ENCODE measurements at places on chromosomes 7 and 10.
A peak's percentile ranks its signal among the peaks of the same experiment; 100 is the strongest.

- DNase-seq = no peak
Observed at GRCh38 chr7:146700015-146700560, 583.5 kb downstream of the CNTNAP2 start.

- no peak for DNase-seq
Observed at GRCh38 chr7:12709726-12710502, 22.5 kb downstream of the ARL4A start.

DNA sequence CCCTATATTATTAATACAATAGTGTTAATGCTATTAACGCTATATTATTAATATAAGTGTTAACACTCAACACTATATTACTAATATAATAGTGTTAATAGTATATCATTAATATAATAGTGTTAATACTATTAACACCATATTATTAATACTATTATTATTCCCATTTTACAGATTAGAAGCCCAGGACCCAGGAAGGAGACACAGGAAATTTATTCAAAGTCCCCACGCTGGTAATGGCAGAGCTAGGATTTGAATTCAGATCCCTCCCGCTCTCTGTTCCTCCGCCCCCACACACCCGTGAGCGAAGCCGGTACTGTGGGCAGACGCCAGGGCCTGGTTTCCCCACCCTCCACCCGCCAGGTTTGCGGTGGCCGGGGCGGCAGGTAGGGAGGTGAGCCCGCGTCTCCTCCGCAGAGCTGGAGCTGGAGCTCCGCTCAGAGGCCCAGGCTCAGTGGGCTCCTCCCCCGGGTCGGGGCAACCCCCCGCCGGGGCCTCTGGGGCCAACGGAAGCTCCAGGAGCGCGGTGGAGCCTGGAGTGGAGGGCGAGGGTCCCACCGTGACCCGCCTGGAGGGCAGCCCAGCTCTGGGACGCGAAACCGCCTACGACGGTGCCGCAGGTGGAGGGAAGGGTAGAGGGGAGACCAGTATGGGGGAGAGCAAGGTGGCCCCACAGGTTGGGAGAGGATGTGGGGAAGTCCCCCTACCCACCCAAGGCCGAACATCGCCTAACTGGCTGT, at the start of gene TMEM225B:
TSS of gene TMEM225B (plus strand) at position 506 of the 740 bp plus-strand sequence. CDS start 6,122 bp downstream, outside the sequence.
- no peak for DNase-seq

DNA sequence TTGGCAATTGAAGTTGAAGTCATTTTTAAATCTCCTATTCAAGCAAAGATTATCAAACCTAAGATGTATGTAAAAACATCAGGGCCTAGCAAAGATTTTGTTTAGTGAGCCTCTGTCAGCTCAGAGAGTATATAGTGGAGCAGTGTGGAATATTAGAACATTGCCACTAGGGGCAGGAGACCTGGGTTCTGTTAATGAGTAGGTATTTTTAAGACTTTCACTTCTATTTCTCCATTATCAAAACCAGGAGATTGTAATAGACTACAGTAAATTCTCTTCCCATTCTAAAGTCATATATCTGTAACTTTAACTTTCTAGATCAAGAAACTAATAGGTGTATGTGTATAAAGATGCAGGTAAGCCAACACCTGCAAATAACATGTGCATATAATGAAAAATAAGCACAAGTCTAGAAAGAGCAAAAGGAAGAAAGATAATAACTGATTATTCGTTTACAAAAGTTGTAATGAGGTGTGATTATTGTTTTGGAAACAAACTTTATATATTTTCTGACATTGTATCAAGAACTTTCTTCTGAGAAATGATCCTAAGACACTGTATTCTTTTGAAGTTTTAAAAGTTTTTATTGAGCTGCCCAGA, 64.4 kb downstream of the KCND2 start:
- DNase-seq = no peak

DNA sequence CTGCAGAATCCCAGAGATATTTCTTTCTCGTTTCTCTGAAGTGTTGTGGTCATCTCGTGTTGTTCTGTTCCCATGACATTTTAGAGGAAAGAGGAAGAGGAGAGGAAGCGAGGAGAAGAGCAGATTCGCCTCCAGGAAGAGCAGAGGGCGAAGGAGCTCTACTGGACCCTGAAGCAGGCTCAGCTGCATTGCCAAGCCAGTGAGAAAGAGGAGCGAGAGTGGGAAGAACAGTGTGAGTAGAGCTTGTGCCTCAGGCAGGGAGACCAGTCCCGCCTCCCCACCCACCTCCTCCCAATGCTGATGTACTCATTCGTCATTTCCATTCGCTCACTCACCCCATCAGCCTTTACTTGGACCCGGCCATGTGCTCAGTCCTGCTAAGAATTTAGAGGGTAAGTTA, 50.8 kb downstream of the SH2D4B start:
- peak; percentile 7 for DNase-seq

DNA sequence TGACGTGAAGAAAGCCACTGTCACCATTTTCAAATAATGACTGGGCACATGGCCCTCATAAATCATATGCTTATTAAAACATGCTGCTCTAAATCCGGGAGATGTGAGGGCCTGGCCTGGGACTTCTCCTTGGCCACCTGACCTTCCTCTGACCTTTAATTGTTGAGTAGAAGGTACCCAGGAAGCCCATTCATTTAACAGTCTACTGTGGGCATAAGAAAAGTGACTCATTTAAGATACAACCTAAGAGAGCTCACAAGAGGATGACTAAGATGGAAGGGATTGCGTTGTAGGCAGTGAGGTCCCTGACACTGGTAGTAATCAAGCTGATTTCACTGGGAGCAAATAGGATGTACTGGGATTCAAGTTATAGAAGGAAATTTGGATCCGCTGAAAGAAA, 203.4 kb upstream of the GPR26 start:
- no peak for DNase-seq

GRCh38 chr10:100655326-100655759, 90.0 kb upstream of the PAX2 start:
- no peak for DNase-seq

- DNase-seq = no peak
Observed at GRCh38 chr7:115941703-115942268, 88.8 kb downstream of the TFEC start.

DNA sequence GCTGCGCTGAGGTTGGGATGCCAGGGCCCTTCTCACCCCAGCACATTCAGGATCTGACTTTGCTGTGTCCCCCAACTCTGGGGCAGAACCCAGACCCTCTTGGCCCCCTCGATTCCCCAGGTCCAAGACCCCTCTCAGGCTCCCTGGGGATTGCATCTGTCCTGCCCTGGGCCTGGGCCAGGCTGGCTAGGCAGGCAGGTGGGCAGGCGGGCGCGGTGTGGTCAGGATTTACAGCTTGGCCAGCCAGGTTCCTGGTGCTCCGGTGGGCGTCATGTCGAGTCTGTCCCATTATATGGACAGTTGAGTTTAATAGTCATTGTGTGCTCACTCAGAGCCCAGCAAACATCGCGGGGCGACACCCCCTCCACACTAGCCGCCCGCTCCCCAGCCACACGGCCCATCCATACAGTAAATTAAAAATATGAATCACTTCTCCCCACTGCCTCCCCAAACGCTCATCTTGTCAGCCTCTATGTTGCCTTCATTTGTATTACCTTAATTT, 23.5 kb downstream of the POLL start:
- no peak for DNase-seq

- no peak for DNase-seq
Observed at GRCh38 chr7:117975476-117975875, 102.2 kb upstream of the CTTNBP2 start.

DNA sequence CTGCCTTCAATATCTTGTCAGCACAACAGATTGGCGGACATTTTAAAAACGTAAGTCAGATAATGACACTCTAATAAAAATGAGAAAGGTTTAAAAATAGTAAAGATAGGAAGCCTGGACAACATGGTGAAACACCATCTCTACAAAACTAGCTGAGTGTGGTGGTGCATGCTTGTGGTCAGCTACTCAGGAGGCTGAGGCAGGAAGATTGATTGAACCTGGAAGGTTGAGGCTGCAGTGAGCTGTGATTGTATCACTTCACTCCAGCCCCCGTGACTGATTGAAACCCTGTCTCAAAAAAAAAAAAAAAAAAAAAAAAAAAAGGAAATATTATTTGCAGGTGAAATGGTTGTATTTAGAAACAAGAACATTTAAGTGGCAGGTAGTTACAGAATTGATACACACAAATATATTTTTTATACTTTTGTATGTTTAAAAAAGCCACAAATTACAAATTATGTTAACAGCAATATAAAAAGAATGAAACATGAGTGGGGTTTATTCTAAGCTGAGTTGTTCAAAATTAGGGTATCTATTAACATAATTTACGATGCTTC, 141.9 kb downstream of the ADK start:
- no peak for DNase-seq

DNA sequence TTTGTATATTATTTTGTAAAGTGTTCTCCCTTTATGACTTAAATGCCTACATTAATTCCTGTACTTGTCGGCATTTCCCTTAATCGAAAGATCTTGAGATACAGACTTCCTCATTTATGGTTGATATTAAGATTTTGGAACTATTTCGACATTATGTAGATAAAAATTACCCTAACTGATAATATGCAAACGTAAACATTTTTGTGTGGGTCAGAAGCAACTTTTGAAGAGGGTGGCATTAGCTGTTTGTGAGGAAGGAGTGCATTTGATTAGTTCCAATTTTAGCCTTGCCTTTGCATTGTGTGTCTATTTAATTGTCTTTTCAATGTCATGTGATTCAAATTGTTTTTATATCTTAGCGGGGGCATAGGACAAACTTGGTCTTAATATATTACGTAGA, 114.7 kb downstream of the BICC1 start:
- no peak for DNase-seq

DNA sequence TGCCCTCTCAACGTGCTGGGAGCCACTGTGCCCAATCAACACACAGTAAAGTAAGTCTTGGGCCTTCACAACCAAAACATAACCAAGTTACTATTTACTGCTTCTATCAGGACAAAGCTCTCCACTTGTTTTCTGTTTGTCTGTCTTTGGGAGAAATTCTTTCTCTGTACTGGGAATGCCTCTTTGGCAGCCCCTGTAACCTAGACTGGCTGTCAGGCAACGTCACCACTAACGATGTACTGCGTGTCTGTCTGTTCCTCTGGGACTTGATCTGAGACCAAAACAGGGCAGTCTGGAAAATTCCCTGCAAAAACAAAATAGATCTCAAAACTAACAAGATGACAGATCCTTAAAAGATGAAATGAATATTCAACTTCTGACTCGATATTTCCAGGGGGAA, 113.0 kb downstream of the SMURF1 start:
- peak; percentile 77 for DNase-seq

DNA sequence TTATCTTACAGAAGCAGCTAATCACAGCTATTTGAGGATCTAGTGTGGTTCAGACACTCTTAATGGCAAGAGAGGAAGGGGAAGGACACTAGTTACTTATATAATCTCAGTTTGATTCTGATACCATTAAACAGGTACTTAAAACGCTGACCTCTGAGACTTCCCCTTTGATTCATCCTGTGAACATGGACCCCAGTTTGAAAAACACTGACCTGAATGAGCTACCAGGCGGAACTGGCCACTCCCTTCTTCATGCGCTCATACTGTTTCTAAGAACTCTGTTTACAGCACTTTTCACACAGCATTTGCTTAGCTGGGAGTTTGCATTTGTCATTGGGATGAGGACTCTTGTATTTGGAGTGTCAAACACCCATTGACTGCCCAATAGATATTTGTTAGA, 45.7 kb downstream of the BEND7 start:
- no peak for DNase-seq

DNA sequence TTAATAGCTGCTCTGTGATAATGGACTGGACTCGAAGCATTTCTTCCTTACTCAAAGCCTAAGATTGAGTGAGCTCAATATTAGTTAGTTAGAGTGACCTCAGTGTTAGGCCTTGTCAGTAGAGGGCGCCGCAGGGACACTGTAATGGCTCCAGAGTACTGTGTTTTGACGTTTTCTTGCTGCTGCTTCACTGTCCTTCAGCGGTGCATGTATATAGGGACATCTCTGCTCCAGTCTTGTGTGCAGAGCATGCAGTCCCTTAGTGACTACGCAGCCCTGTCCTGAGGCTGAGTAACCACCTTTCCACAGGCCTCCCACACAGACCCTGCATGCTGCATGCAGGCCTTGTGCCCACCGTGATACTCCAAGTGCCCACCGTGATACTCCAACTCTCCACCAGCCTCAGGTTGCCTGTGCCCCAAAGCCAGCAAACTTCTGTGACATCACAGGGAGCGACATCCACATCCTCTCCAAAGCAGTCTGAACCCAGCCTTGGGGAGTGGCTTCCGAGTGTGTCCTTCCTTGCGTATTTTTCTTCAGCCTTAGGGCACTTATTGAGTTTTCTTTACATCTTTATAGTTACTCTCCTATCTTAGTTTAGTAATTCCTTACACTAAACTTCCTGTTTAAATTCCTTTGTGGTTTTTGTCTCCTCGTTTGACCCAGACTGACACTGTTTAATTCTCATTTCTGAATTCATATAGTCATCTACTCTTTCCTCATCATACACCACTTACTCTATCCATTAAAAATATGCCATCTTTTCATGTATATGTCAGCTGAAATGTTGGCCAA, 118.2 kb downstream of the JAZF1 start:
- peak; percentile 71 for DNase-seq

GRCh38 chr7:2621061-2621828, 10.5 kb upstream of the TTYH3 start:
- no peak for DNase-seq

- no peak for DNase-seq
Observed at GRCh38 chr7:159057647-159058046, 87.0 kb downstream of the VIPR2 start.

- no peak for DNase-seq
Observed at GRCh38 chr7:25583621-25584020, 355.3 kb upstream of the NPVF start.

DNA sequence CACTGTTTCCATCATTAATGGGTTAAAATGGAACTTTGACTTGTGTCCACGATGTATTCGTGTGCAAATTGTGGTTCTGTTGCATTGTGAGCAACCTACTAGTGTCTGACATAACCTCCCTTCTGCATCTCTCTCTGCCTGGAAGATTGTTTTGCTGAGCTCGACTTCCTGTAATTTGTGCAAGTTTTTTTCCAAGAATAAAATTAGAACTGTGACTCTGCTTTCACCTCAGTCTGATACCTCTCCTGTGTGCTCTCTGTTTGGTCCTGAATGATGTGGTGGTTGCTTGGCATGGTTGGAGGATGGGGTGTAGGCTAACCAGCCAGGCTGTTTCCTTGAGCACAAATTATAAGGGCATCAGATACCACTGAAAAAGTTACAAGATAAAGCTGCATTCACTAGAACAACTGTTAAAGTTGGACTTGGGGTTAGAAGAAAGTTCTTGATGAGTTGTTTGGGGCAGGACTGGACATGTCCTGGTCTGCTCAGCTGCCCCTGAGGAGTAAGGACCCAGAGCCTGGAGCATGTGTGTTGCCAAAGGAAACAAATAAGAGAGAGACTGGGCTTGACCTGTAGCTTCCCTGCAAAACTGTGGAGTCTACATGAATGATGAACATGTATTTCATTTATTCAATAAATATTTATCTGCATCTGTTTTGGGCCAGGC, 1.9 kb upstream of the VOPP1 start:
- no peak for DNase-seq

GRCh38 chr10:21260066-21260465, 265.4 kb downstream of the SKIDA1 start:
- DNase-seq = peak; percentile 61

Measured in right atrium auricular region (tissue), 2 donors.